ENCODE measurements at places on chromosomes 16 and 17.

DNA sequence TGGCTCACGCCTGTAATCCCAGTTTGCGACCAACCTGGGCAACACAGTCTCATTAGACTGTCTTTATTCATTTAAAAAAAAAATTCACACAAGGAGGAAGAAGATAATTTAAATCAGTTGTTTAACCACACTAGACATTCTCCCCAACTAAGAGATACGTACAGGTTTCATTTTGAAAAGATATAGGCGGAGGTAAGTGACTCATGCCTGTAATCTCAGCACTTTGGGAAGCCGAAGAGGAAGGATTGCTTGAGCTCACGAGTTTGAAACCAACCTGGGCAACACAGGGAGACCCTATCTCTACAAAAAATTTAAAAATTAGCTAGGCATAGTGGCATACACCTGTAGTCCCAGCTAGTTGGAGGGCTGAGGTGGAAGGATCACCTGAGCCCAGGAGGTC, 5.3 kb downstream of the CMTM4 start:
- DNase-seq, result no peak

- no peak for DNase-seq
Observed at GRCh38 chr16:17836868-17837602, 366.3 kb upstream of the XYLT1 start.

DNA sequence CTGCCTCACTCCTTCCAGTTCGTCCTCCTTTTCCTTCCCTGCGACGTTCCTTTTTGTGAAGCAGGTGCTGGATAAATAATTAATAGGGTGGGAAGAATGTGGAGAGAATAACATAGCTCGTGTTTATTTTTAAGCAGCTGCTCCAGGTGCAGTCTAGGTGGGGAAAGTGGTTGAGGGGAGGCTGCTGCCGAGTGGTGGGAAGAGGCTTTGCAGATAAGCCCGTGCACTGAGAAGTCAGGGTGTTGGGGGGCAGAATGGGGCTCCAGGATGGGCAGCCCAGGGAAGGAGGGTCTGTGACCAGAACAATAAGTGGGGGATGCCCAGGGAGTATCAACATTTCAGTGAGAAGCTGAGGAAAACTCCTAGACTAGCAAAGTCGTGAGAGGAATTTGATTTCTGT, 300.5 kb downstream of the CPPED1 start:
- no peak for DNase-seq

DNA sequence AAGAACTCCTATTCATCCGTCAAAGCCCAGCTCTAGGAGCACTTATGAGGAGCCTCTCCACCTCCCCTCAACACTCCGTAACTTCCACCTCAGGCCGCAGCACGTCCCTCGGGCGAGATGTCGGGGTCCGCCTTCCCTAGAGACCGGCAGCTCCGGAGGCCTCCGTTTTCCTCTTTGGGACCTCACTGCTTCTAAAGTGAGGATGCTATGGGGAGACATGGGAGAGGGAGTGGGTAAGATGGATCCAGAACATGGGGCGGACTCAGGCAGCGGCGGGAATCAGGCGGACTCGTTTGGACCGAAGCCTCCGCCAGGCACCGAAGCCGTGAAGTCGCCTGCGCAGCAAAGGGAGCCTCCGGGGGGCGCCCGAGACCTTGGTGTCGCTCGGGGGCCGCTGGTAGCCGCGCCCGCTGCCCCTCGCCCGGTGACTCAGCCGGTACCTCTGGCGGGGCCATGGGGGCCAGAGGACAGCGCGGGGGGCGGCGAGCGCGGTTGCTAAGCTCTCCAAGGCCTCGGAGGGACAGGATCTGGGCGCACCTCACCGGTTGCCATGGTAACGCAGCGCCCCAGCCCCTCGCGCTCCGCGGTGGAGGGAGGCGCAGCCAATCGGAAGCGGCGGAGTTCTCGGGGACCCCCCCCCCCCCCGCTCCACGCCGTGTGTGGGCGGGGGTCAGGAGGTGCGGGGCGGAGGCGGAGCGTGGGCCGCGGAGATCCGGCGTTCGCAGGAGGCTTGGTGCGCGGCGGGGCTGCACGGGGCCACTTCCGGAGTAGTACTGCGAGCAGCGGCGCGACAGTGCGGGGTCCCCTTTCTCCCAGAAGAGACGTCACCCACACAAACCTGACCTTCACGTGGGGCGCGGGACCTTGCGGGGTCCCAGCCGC, 1.3 kb upstream of the HIC1 start:
- peak; percentile 84 for DNase-seq

DNA sequence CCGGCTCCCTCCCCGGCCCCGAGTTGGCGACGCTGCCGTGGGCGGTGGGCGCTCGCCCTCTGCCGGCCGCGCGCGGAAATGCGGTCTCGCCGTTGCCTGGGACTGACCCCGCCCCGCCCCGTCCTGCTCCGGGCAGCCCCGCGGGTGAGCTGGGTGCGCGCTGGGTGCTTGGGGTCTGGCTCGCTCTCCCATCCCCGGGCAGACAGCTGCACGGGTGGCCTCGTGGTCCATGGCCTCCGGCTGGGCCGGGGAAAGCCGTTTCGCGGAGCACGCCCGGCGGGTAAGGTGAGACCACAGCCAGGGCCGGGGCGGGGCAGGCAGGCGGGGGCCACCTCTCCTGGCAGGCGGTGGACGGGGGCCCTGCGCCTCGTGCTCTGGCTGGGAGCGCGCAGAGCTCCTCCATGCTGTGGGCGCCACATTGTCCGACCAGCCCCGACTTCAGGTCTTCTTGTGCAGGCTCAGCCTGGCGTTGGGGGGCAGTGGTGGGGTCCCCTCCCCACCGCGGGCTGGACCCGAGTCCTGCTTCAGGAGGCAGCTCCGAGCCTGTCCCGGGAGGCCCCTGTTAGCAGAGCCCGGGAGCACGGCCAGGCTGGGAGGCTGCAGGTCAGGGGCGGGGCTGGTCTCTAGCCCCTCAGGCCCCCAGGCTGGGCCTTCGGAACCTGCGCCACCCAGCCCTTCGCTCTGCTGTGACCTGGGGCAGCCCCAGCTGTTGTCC, 7.0 kb upstream of the C1QTNF8 start:
- peak; percentile 48 for DNase-seq

DNA sequence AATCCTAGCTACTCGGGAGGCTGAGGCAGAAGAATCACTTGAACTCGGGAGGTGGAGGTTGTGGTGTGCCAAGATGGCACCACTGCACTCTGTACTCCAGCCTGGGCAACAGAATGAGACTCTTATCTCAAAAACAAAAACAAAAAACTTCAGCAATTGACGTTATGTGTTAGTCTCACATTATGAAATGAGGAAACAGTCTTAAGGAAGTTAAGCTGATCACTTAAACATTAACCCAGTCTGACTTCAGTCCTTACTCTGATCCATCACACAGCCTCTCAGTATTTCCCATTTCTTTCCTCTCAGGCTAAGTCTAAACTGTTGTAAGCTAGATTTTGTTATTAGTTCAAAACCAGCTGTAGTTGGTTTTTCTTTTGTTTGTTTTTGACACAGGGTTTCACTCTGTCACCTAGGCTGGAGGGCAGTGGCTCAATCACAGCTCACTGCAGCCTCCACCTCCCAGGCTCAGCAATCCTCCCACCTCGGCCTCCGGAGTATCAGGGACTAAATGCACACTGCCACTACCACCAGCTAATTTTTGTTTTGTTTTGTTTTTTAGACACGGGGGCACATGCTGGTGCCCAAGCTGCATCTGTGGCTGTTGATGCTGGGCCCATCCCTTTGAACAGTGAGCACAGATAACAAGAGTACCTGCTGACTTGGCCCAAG, 6.3 kb downstream of the JPT1 start:
- DNase-seq, result no peak

- DNase-seq, result no peak
Observed at GRCh38 chr17:79332011-79332554, 257.5 kb downstream of the ENGASE start.

DNA sequence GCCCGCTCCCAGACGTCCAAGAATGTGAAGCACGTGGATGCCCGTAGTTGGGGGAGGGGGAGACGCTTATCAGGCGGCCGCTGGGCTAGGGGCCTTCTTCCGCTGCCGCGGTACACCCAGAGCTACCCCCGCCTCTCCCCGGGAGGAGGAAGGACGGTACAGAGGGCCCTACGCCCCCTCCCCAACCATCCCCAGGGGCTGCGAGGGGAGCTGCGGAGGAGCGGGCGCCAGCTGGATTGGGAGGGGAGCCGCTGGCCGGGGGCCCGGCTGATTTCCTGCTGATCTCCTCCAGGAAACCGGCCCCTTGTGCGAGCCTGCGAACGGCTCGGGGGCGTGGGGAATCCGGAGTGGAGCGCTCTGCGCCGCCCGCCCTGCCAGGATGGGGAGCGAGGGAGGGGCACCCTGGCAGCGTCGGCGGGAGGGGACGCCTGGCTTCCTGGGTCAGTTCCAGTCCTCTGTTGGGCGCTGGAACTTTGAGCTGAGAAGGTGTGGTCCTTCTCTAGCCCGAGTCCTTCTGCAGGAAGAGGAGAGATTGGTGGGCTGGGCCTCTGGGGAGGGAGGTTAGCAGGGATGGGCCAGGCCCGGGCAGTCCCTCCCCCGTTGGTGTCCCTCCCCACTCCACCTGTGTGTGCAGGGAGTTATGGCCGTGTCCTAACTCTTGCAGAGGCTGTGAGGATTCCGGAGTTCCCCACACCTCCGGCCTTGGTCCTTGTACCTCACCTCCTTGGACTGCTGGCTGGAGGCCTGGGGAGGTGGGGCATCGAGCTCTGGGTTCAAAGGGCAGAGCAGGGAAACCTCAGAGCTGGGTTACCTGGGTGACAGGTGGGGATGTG, 19.2 kb downstream of the GJD3 start:
- DNase-seq, result peak; percentile 72

GRCh38 chr16:10308305-10309193, 77.3 kb upstream of the ATF7IP2 start:
- DNase-seq, result no peak

- no peak for DNase-seq
Observed at GRCh38 chr17:20187049-20187448, 177.9 kb downstream of the SPECC1 start.

DNA sequence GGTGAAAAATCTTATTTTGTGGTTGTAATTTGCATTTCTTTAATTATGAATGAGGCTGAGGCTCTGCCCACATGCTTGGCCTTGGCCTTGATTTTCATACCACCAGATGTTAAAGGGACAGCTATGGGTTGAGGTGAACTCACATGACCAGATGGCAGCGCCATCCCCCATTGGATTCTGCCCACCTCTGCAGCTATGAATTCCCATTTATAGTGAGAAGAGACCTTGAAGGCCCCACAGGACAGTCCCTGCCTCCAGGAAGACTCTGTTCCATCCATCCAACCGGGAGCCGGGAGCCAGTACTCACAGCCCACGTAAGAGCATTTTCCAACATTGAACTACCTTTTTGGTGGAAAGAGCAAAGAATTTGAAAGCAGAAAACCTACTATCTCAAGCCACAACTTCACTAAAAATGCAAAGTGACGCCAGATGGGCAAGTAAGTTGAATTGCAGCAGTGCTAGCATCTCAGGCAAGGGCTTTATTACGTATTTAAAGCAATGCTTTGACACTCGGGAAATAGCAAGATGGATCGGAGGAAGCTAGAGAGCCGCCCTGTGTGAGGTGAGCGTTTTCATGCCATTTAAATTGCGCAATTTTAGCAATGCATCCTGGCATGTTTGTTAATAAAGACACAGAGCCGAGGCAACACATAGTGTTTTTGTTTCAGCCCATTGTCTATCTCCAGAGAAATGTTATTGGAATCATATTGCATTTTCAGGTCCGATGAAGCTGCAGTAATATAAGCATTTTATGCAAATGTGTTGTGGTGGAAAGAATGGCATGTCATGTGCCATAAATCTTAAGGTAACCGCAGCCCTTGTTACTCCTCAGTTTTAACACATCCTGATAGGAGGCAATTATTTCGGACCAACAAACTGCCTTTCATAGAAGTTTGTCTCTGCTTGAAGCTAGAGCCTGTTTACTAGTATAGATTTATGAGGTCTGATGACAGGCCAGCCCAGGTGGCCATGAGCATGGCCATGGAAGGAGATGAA, 273.4 kb upstream of the TNRC6C start:
- DNase-seq, result no peak

DNA sequence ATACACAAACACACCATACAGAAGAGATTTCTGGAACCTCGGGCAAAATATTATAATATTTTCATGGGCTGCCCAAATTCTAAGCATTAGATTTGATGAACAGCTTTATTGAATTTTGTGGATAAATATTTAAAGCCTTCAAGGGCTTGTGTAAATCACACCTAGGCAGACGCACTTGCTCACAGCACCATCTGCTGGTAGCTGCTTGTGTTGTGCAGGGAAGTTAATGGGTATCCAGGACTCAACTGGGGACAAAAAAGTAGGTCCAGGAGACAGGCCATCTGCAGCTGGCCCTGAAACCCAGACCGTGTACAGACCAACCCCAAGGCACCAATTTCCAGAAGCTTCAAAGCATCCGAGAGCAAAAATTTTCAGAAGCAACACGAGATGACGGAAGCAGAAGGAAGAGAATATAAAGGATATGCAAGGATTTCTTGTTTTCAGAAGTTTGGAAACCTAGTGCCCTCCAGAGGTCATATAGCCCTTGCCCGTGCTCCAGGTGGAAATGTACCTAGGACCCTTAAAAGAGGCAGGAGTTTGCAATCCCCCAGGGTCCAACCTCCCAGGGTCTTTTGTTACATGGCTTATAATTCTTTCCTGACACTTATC, 140.0 kb downstream of the CHD9NB start:
- DNase-seq, result peak; percentile 75

DNA sequence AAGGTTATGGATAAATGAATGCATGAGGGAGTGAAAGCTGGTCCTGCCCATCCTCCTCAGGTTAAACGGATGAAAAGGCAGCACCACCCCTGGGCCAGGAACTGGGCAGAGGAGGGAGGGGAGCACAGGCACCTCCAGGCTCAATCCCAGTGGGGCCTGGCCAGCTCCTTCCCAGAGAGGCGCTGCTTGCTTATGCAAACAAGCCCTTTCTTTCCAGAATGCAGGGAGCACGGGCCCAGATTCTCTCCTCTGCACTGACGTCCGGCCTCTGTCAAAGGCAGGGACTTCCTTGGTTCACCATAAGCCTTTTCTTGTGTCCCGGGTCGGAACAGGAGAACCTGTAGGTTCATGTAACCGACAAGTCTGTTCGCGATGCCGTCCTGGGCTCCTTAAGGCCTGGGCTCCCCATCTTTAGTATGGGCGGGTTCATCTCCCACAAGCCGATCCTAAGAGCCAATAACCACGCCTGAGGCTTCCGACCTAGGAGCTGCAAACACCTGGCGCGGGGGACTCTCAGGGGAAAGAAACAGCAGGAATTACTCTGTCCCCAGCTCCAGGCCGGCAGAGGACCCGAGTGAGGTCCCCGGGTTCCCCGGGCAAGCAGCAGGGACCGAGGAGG, 16.3 kb downstream of the ENPP7 start:
- no peak for DNase-seq

GRCh38 chr16:75614066-75614897, 8.8 kb downstream of the ADAT1 start:
- peak; percentile 59 for DNase-seq

- DNase-seq, result no peak
Observed at GRCh38 chr16:50842589-50842988, 100.7 kb downstream of the CYLD start.

GRCh38 chr16:55471448-55472097, 7.4 kb upstream of the MMP2 start:
- peak; percentile 52 for DNase-seq

- peak; percentile 13 for DNase-seq
Observed at GRCh38 chr16:81752225-81752875, 26.7 kb upstream of the PLCG2 start.

DNA sequence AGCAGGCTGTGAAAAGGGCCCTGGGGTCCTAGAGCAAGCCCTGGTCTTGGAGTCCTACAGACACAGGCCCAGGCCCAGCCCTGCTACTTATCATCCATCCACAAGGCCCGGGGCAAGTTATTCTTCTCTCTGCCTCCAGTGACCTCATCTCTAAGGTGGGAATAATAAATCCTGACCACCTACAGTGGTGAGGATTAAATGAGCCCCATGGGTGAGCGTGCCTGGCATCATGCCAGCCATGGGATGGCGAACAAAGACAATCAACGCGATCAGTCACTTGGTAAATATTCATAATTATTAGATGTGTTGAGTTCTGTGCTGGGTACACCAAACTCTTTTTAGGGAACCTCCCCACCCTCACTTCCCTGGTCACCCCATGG, 5.5 kb downstream of the KRT15 start:
- DNase-seq, result no peak

Data from dermis blood vessel endothelial cell (primary cell).